AG09309 (cell line): ENCODE measurements at places on chromosomes 1 and 21.

DNA sequence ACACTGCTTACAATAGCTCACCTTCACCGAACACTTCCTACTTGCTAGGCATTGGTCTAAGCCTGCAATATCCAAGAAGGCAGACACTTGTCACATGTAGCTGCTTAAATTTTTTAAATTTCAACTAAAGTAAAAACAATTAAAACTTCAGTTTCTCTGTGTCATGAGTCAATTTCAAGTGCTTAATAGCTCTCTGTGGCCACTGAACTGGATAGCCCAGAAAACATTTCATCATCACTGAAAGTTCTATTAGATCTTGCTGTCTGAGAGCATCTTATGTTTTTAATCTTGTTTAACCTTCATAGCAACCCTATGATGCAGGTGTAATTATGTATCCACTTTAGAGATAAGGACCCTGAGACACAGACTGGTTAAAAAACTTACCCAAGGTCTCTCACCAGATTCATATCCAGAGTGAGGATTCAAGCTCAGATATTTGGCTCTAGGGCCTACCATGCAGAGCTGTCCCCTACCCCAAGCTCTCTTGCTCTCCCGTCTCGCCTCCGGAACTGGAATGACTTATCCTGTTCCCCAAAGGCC lies 2.6 kb upstream of the FCRL6 start:
- no peak for DNase-seq

- DNase-seq, result no peak
Measured at GRCh38 chr1:150976879-150977694, 2.5 kb upstream of the CERS2 start.

GRCh38 chr1:86981482-86982213 lies 67.2 kb downstream of the HS2ST1 start:
- no peak for DNase-seq

DNA sequence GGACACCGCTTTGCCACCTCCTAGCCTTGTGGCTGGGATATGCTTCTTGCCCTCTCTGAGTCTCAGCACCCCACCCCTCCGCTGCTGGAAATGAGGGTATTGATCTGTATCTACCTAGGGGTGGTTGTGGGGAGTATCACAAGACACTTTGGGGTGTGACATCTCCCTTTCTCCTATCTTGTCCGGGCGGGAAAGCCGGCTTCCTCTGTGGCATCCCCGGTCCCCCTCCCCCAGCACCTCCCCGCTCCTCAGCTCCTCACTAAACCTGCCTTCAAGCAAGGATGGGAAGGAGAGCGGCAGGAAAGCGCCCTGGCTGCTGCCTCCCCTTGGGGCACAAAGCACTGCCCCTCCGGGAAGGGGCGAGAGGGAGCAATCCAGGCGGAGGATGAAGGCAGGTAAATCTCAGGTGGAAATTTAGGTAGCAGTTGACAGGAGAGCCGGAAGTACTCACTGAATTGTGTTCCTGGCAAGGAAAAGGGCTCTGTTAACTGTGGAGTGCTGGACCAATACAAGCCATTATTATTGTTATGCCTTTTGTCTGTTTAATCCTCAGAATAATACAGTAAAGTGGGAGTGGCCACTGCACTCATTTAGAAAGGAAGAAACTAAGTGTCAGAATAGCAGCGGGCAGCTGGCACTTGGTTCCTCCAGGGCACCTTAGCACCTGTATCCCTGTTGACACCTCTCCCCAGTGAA lies 49.0 kb upstream of the LRP8 start:
- no peak for DNase-seq

GRCh38 chr1:206925106-206925736 lies 3.5 kb upstream of the FCMR start:
- no peak for DNase-seq

DNA sequence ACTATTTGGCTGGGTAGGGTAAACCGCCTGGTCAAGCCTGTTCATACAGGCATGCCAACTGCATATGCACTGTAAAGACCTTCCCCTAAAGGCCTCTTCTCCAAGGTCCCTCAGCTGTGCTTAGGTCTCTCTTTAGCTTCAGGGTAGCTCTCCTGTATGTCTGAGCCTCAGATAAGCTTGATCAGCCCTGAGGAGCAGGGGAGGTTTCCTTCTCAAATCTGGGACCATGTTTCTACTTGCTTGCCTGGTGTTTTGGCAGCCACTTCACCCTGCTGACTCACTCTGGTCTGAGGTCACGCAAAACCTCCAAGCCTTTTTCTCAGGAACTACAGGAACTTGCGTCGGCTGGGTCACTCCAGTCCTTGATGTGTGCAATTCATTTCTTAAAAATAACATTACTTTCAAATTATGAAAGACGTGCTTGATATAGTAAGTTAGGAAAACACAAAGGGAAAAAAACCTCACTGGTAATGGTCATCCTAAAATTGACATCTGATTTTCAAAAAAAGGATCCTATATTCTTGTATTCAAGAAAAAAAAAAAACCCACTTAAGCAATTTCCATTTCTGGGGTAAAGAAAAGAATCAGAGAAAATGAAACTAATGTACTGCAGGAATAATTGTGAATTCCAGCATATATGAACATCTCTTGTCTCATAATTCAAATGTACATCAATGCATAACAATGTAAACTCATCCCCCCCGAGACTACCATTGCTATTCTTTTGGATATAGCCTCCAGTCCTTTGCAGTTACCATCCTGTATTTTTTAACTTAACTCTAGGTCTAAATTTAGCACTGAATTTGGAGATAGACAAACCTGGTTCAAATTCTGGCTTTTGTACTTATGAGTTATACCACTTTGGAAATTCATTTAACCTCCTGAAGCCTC lies 24.8 kb upstream of the RNF19B start:
- DNase-seq, result peak; percentile 89

DNA sequence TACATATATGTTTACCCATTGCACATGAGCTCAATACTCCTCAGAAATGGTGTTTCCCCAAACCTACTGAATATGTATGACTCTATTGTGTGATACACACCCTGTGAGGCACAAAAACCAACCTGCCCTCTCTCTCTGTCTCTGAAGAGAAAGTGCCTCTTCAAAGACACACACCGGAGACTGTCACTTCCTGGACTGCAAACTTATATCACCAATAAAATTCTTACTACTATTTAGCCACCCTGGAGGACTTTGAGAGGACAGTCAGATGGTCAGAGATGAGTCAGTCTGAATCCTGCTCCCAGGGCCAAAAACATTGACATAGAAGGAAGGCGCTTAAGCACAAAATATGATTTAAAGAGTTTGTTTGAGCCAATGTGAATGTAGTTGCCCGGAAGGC lies 110.4 kb downstream of the PPIAL4G start:
- DNase-seq, result no peak

GRCh38 chr1:182111496-182111895 lies 50.0 kb upstream of the ZNF648 start:
- no peak for DNase-seq

DNA sequence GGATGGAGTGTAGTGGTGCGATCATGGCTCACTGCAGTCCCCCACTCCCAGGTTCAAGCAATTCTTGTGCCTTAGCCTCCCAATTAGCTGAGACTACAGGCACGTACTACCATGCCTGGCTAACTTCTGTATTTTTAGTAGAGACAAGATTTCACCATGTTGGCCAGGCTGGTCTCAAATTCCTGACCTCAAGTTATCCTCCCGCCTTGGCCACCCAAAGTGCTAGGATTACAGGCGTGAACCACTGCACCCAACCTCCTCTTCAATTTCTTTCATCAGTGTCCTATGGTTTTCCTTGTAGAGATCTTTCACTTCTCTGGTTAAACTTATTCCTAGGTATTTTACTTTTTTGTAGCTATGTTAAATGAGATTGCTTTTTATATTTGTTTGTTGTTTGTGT lies 10.7 kb upstream of the MAST2 start:
- no peak for DNase-seq

GRCh38 chr1:8516278-8516777 lies 198.4 kb downstream of the SLC45A1 start:
- no peak for DNase-seq

- no peak for DNase-seq
Measured at GRCh38 chr1:84603223-84603622, 29.0 kb upstream of the CTBS start.

GRCh38 chr1:162599451-162599850 lies 32.8 kb upstream of the DDR2 start:
- no peak for DNase-seq

- no peak for DNase-seq
Measured at GRCh38 chr1:115596080-115596780, 45.5 kb upstream of the VANGL1 start.

- DNase-seq, result no peak
Measured at GRCh38 chr1:93845538-93846205, 33.3 kb downstream of the DNTTIP2 start.

DNA sequence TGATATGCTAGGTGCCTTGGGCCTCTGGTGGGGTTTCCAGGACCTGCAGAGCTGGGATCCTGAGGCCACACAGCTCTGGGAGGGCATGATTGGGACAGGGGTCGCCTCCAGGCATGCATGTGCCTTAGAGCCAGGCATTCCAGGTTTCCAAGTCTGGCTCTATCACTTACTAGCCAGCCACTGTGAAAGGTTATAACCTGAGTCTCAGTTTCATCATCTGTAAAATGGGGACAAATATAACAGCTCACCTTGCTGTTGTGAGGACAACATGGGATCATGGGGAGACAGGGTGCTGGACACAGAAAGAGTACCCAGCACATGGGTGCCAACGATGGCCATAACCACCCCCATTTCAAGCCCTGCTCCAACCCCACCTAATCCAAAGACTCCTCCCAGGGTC lies 2.7 kb downstream of the CHI3L1 start:
- no peak for DNase-seq

DNA sequence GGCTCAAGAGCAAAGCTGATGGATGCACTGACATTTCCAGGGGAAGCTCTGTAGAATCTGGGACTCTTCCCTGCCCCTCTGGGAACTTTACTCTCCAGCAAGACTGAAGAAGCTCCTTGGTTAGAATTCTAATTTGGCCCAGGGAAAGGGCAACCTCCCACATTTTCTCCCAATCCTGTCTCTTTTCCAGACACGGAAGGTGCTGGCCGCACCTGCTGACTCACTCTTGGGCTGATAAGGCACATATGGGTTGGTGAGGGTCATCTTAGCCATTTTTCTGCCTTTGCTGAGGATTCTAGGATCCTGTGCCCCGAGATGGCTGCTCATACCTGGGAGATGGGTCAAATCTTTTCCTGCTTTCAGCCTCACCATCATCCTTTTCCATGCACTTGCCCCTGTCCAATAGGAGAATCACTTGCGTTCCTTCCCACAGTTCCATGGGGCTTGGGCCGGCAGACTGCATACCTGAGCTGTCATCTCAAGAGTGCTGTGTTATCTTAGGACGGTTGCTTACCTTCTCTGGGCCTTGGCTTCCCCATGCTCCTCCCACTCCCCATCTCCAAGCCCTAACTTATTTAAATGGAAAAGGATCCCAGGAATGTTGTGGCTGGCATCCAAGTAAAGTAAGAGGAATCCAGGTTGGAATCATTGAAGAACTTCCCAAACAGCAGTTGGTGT lies 1.3 kb downstream of the TINAGL1 start:
- DNase-seq, result no peak

- DNase-seq, result no peak
Measured at GRCh38 chr1:60265560-60266535, 192.3 kb upstream of the C1orf87 start.

- DNase-seq, result no peak
Measured at GRCh38 chr1:235375919-235376605, 8.8 kb downstream of the TBCE start.

GRCh38 chr1:223386013-223386412 lies 7.2 kb upstream of the CCDC185 start:
- no peak for DNase-seq
